Stimulated activated memory B cell treated with anti-CD40 and anti-IgM and Interleukin-4, amounts not matched to agents 10 μg/mL and 1 μg/mL and 100 μg/mL, for 72 hours (primary cell): ENCODE measurements at places on chromosomes 12 and 14.

- no peak for ATAC-seq
These were observed 253.9 kb upstream of the SFSWAP start for GRCh38 chr12:131457028-131457310.

- peak; percentile 0 for ATAC-seq
These were observed 903 bp upstream of the NT5DC3 start for GRCh38 chr12:103841690-103842584.

DNA sequence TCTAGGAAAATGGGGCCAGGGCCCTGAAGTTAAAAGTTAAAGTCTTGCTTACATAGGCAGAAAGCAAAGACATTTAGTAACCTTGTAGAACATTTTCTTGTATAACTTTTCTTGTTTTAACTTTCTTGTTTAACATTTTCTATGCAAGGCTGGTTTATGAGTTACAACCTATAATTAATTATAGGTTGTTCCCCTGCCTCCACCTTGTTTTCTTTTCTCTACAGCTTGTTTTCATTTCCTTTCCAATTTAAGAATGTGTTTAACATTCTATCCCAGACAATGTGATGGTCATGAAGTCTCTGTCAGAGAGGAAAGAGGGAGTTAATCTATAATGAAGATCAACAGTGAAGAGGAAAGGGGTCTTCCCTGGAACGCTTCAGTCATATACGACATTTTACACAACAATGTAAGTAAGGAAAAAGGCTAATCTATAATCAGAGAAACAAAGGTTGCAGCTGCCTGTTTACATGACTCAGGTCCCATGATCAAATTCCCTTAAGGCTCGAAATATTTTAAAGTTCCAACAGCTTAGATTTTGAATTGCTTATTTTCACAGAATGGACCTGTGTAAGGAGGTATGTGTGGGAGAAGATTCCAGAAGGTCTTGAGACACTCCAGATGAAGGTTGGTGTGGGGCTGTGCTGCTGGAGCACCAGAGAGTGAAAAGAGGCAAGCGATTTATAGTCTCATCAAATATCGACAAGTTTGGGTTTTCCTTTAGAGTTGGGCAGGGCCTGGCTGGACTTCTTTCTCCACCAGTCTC lies 34.2 kb upstream of the TCL1B start:
- no peak for ATAC-seq

DNA sequence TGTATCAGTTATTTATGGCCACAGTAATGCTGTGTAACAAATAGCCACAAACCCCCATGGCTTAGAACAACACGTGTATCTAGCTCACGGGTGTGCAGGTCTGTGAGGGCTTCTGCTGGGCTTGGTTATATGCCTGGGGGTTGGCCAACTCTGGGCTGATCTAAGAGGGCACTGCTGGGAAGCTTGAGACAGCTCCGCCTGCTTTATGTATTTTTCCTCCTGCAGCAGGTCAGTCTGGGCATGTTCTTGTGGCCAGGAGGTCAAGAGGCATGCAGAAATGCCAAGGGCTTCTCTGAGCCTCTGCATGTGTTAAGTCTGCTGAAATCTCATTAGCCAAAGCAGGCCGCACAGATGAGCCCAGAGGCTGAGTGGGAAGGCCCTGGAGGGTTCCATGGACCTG lies 105.8 kb downstream of the ZNF664 start:
- ATAC-seq, result peak; percentile 21

DNA sequence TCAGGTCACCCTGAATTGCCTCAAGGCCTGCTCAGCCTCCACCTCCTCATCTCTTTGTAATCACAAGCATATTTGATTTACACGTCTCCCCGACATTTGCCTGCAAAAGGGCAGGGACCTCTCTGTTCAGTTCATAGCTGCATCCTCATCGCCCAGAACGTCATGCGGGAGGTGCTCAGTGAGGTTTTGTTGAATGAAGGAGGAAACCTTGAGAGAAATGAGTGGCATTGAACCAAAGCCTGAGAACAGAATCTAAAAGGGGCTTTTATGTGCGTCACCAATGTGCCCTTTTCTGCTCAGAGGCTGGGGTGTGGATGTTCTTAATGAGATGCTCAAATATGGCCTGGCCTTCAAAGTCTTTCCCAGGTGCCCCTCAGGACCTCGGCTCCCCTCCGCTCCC lies 50.0 kb upstream of the LHX5 start:
- ATAC-seq, result no peak

DNA sequence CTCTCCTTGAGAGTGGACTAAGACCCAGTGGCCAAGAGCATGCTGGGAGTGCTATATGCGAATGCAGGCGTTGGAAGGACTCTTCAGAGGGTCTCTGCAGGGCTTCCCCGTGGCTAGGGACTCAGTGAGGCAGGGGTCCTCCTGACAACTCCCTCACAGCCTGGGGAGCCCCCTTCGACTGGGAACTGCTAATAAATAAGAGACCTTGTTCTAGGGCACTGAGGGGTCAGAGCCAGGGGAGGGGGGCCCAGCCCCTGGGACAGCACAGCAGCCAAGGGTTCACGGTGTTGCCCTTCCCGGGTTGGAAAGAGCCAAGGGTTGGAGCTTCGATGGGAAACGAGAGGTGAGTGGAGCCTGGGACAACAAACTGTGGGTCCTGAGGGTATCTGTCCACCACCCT lies 6.0 kb upstream of the CPNE6 start:
- ATAC-seq, result no peak

DNA sequence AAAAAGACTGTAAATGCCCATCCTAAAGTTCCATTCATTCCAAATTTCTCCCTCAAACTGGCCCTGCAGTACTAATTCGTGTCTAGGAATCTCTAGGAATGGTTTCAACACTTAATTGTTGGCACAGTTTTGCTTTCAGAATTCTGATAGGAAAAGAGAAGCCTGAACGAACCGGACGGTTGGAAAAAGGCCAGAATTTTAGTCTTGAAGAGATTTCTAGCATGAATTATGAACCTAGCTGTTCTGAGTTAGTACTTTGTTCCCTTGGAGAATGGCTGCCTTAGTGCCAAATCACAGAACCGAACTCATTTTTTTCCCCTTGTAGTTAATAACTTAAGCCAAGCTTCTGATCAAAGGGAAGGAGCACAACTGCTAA lies 262.6 kb downstream of the ADAMTS20 start:
- no peak for ATAC-seq

DNA sequence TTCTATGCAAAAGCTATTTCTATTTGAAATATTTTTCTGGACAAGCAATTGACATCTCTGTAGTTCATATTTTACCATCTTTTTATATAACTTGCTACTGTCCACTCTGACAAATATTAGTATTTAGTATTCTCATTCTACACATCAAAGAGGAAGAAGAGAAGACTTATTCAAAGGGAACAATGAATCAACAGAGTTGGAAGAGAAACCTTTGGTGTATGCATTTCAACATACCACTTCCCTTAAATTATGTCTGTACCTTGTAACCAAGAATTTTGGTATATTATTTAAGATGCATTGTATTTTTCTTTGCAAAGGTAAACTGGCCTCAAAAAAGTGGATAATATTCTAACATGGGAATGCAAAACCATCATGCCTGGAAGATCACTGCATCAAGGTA lies 72.1 kb upstream of the DUSP6 start:
- ATAC-seq, result no peak

DNA sequence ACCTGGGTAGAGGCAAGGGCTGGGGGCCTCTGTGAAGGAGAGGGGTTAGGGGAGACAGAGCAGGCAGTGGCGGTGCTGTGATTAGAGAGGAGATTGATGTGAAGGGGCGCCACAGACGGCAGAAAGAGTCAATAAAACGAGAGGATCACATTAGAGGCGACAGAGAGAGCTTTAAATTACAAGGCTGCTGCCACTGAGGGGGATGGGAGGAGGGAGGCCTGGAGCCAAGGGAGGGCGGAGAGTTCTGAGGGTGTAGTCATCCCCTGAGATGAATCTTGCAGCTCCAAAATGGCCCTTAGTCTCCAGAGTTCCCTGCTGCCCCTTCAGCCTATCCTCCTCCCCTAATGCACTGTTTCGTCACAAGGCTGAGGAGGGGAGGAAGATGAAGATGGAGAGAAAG lies 12.8 kb downstream of the ZFHX2 start:
- ATAC-seq, result no peak

GRCh38 chr14:32657081-32657480 lies 281.6 kb upstream of the NPAS3 start:
- ATAC-seq, result peak; percentile 61

- peak; percentile 24 for ATAC-seq
These were observed 797.3 kb downstream of the SLC16A7 start for GRCh38 chr12:60393093-60393492.

- ATAC-seq, result no peak
These were observed 105.3 kb downstream of the TGFB3 start for GRCh38 chr14:75876530-75876929.

DNA sequence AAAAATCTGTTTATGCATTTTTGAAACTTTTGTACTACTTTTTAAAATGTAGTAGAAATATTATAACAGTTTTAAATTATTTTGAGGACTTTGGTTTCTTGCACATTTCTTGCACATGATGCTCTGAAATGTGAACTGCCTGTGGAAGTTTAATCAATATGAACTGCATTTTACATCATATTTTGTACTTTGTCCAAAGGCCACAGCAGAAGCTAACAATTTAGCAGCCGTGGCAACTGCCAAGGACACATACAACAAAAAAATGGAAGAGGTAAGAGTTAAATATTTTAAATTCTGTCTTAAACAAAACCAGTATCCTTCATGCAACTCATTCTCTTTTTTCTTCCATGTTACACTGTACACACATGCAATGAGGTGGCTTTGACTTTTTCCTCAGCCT lies 45.1 kb downstream of the SAV1 start:
- no peak for ATAC-seq

DNA sequence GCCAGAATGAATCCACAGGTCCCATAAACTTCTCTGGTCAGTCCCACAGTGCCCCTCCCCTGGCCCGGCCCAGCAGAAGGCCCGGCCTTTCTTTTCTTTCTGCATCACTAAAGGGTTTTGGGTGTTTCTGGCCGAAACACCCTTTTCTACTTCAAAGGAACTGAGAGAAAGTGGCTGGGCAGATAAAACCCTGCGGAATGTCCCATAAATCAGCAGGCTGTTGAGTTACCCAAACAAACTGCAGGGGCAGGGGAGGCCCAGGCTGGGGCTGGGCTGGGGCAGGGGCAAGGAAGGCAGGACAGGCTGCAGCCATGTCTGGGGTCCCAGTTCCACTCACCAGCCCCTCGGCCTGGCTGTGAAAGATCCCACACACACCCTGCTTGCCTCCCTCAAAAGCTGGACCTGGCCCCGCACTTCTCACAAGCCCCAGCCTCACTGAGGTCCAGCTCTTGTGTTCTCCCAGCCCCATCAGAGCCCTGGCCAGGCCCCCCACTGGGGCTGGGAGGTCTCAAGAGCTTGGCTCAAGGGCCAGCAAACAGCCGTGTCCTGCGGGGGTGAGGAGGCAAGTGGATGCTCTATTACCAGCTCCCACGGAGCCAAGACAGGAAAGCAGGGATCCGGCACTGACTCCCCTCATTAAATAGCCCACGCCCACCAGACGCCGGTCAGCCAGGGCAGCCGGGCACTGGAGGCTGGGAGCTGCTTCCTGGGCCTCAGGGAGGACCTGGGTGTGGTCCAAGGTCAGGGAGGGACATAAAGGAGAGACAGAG lies 41.9 kb downstream of the CCNK start:
- ATAC-seq, result no peak

DNA sequence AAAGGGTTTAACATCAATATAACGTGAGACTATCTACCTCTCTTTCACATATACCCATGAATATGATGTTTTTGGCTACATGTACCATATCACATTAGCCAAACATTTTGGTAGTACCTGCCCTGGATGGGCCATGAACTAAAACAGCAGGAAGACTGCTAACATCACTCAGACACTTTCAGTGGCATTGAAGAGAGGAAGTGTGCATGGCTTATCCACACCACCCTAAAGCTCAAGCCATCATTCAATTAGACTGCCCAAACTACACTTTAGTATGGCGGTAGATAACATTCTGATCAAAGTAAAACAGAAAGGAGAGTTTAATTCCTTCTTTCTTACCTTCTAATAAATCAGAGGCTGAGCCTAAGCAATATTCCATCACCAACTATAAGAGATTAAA lies 103.0 kb downstream of the PEBP1 start:
- ATAC-seq, result peak; percentile 77

- no peak for ATAC-seq
These were observed 275.4 kb downstream of the SOX5 start for GRCh38 chr12:23674064-23674463.

DNA sequence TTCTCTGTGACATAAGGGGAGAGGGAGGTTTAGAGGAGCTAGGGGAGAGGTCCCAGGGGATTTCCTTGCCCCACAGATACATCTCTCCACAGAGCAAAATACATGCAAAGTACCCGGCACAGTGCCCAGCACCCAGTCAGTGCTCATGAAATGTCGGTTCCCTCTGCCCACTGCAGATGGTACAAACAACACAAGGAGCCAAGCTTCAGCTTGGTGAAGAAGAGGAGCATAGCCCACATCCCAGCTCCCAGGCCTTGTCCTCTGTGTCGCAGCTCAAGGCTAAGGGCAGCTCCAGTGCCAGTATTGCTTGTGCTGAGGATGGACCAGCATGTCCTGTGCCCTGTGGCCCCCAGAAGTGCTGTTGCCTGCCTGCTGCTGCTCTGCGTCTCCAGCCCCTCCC lies 35.0 kb upstream of the FKBP4 start:
- no peak for ATAC-seq

- no peak for ATAC-seq
These were observed 15.5 kb upstream of the PHLDA1 start for GRCh38 chr12:76047060-76047459.

- no peak for ATAC-seq
These were observed 4.2 kb upstream of the HRK start for GRCh38 chr12:116885491-116885890.

GRCh38 chr12:1161197-1161596 lies 170.2 kb downstream of the ERC1 start:
- ATAC-seq, result peak; percentile 62

GRCh38 chr12:81998761-81999378 lies 239.7 kb upstream of the PPFIA2 start:
- ATAC-seq, result no peak

GRCh38 chr14:24959791-24960331 lies 90.1 kb downstream of the STXBP6 start:
- ATAC-seq, result no peak

DNA sequence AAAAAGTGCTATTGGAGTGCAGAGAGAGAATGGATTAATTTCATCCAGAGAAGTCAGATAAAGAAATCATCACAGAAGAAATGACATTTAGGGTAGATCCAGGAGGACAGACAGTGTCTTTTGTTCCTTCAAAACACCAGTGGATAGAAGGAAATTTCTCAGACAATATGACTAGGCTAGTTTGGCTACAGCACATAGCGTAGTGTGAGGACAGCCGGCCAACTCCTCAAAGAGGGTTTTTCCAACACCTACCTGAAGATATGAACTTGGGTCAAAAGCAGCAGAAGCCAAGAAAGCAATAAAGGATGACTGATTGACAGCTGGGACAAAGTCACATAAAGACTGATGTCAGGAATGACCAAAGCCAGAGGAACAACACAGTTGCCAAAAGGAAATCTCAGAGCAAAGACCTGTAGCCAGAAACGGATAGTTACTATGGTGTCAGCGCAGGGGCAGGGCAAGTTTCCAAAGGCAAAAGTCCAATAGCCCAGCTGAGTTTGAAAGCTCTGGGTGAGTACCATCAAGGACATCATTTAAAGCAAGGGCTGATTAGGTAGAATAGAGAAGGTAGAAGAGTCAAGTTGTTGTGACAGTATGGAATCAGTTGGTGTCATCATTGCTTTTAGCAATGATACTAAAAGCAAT lies 58.7 kb upstream of the PDE3A start:
- no peak for ATAC-seq
